ENCODE measurements at places on chromosomes 11 and 22.

DNA sequence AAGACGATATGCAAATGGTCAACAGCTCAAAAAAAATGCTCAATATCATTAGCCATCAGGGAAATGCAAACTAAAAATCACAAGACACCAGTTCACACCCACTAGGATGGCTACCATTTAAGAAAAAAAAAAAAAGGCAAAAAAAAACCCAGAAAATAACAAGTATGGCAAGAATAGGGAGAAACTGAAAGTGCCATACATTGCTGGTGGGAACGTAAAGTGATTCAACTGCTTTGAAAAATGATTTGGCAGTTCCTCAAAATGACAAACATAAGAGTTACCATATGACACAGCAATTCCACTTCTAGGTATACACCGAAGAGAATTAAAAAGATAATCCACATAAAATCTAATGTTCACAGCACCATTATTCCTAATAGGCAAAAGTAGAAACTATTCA, 47.5 kb downstream of the PICALM start:
- DNase-seq, result peak; percentile 92

- peak; percentile 67 for DNase-seq
Observed at GRCh38 chr22:35627267-35628041, 10.3 kb upstream of the MB start.

DNA sequence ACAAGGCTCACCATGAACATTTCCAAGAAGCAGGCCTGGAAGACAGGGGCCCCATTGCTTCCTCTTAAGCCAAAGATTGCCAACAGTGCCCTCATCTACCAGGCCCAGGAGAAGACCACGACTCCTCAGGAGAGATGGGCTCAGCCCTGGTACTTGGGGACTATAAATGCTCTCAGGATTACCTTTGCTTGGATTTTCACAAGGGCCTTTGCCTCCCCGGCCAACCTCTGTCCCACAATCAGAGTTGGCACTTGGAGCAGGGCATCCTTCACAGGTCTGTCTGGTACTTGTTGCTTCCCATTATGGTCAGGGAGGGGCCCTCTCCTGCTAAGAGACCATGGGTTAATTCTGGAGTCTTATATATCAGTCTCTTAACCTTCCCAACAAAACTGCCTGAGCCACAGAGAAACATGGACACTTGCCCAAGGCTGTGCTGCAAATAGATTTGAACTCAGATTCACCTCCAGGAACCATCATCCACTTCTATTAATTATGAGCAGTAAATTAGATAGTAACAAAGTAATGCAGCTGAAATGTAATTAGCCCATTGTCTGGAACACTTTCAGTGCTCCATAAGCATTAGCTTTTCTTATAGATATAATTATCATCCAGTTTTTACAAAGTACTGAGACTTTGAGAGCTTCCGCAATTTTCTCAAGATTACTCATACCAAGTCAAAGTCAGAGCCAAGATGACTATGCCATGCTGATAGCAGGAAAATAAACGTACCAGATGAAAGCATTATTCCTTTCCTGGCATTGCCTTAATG, 33.5 kb downstream of the POU2AF3 start:
- DNase-seq, result no peak

DNA sequence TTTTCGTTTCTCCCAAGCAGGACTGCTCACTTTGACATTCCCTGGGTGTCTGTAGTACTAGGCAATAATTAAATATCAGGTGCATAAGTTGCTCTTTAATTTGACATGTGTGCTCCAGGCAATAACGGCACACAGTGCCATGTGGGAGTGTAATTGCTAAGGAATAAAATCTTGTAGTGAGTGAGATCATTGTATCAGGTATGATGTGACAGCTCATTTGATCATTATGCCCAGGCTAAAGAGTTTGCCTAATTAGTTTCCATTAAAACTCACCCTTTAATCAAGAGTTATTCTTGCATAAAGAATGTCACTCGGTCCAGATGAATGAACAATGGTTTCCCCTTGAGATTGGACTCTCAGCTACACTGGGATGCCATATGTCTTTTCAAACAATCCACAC, 220.0 kb downstream of the INSC start:
- no peak for DNase-seq

DNA sequence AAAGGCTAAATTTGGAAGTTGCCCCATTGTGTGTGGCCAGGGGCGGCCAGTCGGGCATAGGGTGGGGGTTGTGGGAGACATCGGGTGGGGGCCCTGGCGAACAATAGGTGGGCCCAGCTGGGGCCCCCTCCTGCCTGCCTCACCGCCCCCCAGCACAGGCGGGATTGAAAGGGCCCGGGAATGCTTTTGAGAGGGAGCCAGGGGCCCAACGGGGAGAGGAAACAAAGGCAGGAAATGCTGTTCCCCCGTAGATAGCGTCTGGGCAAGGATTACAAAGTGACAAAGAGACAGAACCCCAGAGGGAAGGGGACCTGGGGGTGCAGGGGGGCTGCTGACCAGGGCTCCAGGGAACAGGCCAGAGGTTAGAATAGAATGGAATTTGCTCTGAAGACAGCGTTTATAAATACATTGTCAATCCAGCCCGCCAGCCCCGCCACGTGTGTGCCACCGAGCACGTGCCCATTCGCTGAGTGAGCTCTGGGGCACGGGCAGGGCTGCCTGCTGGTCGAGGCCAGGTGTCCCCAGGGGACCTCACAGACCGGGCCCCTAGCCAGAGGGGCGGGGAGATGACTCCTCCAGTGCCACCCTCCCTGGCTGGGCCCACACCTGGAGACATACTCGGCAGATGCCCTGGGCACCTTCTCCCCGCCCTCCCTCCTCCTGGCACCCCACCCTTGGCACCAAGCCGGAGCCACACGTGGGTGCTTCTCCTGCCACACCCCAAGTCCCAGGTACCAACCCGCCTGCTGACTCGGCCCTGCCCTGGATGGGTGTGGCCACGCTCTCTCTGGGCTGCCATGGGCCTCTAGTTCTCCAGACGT, 9.7 kb downstream of the PDGFB start:
- peak; percentile 54 for DNase-seq

DNA sequence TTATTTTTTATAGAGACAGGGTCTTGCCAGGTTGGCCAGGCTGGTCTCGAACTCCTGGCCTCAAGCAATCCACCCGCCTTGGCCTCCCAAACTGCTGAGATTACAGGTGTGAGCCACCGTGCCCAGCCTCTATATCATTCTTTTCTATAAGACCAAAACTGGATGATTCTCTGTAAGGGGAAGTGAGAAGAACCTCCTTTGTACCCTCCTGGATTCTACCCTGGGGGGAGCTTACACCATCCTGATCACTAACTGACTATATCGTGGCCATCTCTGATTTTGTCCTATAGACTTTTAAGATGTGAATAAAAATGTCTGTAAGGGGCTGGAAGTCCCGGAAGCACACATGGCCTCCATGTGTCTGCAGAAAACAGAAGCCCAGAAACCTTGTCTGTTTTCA, 9.1 kb downstream of the PIWIL4 start:
- DNase-seq, result no peak

GRCh38 chr11:67409261-67409666, 5.4 kb downstream of the TBC1D10C start:
- DNase-seq, result peak; percentile 92

GRCh38 chr22:21051831-21052400, 6.2 kb downstream of the LRRC74B start:
- DNase-seq, result no peak

GRCh38 chr11:66497206-66497605, 13.2 kb upstream of the BBS1 start:
- no peak for DNase-seq

Measured in common myeloid progenitor, CD34-positive (primary cell).